ENCODE measurements at places on chromosomes 6 and 20.

- DNase-seq: no peak
These were observed 17.7 kb downstream of the SYNJ2 start for GRCh38 chr6:157999168-158000051.

GRCh38 chr20:2521369-2522305, 12.9 kb upstream of the ZNF343 start:
- peak; percentile 73 for DNase-seq

- DNase-seq: no peak
These were observed 165.0 kb downstream of the SMOC2 start for GRCh38 chr6:168605964-168606363.

- no peak for DNase-seq
These were observed 42.8 kb downstream of the SNHG17 start for GRCh38 chr20:38392356-38392755.

- DNase-seq: peak; percentile 54
These were observed 187.9 kb downstream of the TTLL2 start for GRCh38 chr6:167512696-167513375.

DNA sequence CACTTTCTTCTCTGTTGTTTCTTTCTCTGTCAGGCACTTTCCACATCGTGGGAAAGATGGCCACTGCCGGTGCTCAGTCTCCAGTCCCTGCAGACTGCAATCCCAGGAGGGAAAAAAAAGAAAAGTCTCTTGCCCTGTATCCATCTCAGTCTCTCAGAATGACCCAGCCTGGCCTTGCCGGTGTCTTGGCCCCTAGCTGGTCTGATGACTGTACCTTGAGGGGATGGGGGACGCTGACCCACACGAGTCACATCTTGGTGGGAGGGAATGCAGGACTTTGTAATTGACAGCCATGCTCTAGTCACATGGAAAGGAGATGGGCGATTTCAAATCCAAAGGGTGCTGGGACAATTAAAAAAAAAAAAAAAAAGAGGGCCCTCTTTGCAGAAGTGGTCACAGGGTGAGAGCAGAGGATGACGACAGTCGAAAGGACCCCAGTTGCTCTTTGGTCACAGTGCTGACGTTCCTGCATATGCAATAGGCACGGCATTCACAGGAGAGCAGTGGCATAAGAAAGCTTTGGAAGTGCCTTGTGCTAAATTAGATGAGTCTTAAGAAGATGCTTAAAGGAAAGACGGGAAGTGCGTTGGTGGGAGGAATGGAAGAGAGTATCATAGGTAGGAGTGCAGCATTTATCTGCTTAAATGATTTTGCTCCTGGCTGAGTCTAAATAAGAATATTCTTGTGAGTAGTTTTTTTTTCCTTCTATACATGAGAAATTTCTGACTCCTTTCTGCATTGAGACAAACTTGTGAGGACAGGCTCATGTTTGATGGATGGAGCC, 63.9 kb upstream of the AKAP12 start:
- DNase-seq: no peak

DNA sequence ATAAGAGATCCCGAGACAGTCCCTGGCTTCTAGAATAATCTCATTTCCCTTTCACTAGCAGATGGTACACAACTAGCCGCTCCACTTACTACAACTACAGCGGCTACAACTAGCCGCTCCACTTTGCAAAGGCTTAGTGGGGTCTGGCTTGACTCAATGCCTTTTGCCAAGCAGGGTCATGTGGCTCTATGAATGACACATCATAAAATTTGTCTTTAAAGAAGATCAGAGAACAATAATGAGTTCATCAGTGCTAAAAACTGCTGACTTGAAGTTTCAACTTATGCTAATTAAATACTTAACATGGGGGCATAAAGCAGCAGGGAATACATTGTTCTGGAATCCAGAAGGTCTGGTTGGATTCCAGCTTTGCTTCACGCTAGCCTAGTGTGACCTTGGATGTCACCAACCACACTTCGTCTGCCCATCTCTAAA, 2.0 kb upstream of the MICAL1 start:
- no peak for DNase-seq

GRCh38 chr6:131183427-131184095, 48.3 kb downstream of the AKAP7 start:
- no peak for DNase-seq

- no peak for DNase-seq
These were observed 161.4 kb downstream of the FOXC1 start for GRCh38 chr6:1770968-1771723.

GRCh38 chr6:130900913-130901312, 73.7 kb downstream of the SMLR1 start:
- no peak for DNase-seq

DNA sequence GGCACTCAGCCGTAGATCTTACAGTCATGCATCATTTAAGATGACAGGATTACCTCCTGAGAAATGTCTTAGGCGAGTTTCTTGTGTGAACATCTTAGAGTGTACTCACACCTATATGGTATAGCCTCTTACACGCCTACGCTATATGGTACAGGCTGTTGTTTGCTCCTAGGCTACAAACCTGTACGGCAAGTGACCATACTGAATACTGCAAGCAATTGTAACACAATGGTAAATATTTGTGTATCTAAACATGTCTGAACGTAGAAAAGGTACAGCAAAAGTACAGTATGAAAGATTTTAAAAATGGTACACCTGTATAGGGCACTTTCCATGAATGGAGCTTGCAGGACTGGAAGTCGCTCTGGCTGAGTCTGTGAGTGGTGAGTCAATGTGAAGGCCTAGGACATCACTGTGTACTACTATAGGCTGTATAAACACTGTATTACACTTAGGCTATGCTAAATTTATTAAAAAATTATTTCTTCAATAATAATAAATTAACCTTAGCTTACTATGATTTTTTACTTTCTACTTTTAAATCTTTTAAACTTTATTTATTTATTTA, 541 bp upstream of the IL20RA start:
- no peak for DNase-seq

- no peak for DNase-seq
These were observed 1.9 kb upstream of the SRSF3 start for GRCh38 chr6:36592221-36592655.

GRCh38 chr20:910870-911770, 5.0 kb downstream of the ANGPT4 start:
- no peak for DNase-seq
